ENCODE measurements at places on chromosomes 13 and 19. TPM values are rescaled to one million over a fixed set of nuclear protein-coding genes. Genes with fewer than 3 reads are reported as not detected.

- peak; percentile 39 for DNase-seq
These were observed 23.7 kb upstream of the SHISA2 start for GRCh38 chr13:26075498-26075897.

DNA sequence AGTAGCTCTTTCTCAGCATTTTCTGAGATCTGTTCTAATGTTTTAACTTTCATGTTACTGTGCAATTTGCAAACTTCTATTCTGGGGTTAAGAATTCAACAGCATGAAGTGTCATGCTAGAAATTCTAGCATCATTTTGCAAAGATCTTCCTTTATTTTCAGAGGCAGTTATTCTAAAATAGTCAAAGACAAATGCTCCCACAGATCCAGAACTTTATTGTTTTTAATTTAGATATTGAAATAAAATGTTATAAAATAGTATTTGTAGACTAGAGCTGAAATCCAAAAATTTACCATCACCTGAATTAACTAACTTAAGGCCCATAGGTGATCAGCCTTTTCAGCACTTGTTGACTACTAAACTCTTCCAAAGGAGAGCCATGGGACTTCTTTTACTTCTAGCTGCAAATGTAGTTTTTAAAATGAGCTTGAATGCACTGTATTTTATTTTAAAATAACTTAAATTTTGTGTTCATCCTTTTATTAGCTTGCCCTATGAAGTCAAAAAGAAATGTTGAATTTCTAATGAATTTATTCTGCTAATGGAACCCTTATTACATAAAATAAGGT lies 3.2 kb downstream of the MAB21L1 start:
- no peak for DNase-seq

DNA sequence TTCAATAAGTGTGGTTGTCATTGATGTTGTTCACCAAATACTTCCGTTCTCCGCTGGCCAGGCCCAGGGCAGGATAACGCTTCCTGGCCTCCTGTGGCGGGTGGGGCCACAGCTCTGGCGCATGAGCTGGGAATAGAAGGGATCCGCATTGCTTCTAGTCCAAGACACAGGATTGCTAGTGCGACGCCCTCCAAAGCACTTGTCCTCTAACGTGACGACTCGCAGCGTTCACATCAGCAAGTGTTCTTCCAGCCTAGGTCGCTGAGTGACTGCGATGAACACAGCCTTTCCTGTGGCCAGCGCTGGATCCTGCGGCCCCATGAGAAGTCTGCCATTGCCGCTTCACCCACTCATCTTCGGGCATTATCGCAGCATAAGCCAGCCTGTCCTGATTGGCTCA lies 39.4 kb downstream of the VSTM2B start:
- no peak for DNase-seq

GRCh38 chr19:8596168-8596567 lies 14.3 kb downstream of the ADAMTS10 start:
- DNase-seq: no peak

- no peak for DNase-seq
These were observed 1552.5 kb downstream of the UQCRFS1 start for GRCh38 chr19:27660428-27660827.

DNA sequence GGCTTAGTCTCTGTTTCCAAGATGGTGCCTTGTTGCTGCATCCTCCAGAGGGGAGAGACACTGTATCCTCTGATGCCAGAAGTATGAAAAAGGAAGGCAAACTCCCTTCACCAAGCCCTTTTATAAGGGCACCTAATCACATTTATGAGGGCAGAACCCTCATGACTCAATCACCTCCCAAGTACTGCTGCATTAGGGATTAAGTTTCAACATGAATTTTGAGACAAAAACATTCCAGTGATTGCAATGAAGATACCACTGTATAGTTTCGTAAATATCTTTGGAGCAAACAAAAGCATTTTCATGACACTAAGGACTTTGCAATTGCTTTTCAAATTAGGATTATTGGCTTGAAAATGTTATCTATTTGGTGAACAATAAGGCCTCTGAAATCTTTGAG lies 63.8 kb downstream of the RNF17 start:
- DNase-seq: no peak

GRCh38 chr13:100809856-100810255 lies 135.3 kb upstream of the TMTC4 start:
- DNase-seq: no peak

DNA sequence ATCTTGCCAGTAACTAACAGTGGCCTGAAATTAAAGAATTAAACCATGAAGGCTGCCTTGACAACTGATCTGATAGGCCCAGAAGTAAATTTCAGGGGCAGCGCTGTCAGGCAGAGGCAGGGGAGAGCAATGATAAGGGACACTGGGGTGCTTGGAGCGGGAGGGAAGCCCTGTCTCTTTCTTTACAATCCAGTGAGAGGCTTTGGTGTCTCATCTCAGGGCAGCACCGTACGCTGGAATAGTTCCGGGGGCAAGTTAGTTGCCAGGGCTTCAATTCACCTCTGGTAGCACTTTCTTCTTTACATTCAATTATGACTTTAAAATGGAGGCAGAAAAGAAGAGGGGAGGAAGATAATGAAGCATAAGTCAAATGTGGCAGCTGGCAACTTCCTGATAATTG lies 74.6 kb downstream of the CBY2 start:
- no peak for DNase-seq

DNA sequence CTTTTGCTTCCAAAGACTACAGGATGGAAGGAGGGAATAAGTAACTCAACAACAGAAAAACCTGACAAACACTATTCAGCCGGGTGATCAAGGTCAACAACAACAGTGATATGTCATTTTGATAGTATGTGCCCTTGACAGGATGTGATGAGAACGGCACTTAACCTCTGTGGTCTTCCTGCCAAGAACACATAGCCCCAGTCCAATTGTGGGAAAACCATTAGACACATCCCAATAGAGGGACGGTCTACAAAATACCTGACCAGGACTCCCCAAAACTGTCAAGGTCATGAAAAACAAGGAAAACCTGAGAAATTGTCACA lies 43.1 kb upstream of the AMER2 start:
- DNase-seq: no peak

DNA sequence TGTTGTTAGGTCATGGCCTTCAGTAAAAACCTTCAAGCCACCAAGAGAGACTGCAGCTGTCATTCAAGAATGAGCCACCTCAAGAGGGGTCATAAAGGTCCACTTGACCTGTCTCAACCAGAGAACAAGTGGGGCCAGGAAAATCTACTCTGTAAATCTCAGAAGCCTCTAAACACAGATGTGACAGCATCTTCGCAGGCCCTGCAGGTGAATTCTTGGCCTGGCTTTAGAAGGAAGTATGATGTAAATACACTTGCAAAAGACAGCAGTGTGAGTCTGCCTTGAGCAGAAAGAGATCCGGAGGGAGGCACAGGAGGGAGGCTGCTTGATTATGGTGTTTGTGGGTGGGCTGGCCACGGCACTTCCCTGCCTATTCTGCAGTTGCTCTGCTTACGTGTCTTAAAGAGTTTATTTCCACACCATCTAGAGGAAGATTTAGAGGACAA lies 1082.9 kb downstream of the UQCRFS1 start:
- DNase-seq: no peak

DNA sequence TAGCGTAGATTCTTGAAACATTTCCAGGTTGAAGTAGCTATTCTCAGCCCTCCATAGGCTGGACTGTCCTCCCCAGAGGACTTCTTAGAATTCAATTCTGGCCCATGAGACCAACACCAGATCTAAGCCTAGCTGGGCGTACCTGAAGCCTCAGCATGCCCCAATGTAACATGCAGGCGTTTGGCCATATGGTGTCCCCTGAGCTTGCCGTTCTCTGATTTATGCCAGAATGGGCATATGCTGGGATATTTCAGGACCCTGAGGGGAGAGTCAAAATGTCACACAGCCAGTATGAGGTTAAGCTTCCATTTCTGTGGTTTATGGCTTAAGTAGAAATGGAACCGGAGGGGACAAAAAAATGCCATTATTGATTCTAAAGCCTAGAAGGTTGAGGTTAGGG lies 317.7 kb upstream of the OBI1 start:
- no peak for DNase-seq

- DNase-seq: no peak
These were observed 522.6 kb downstream of the RFC3 start for GRCh38 chr13:34340534-34340933.

DNA sequence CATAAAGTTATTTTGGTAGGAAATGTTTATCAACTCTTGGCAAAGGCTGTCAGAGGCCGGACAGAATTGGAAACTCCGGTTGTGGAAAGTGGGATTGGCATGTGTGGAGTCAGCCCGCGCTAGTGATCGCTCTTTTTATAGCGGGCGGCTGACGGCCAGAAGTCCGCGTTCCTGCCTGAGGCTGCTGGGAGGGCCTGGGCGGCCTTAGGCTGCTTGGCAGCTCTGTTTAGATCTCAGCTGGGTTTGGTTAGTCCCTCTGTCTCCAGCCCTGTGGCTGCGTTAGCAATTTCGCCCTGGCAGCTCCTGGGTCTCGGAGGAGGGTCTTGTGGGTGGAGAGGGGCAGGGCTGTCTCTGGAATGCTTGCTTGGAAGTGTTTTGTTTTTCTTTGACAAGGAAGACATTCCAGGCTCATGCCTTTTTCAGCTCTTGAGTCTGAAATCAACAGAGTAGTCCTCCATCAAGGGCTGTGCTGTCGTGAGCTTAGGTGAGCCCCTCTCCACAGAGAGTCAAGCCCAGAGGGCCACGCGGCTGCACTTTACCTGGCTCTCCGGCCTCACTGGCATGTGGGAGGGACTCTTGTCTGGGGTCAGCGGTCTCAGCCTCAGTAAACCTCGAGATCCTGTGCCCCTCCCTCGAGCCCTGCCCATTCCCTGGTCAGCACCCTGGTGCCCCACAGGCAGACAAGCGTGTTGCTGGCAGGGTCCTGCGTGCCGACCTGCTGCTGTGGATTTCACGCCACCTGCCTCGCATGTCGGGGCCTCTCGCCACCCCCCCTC lies 22.5 kb downstream of the DOT1L start:
- peak; percentile 91 for DNase-seq

ZNF417 gene
- polyA plus RNA-seq: 11.5 TPM

SPACA4 gene
- polyA plus RNA-seq: not detected

CERS4 gene
- 10.3 TPM for polyA plus RNA-seq

MFSD12 gene
- polyA plus RNA-seq: 23.3 TPM

KLK14 gene
- not detected for polyA plus RNA-seq

OXGR1 gene
- 0.56 TPM for polyA plus RNA-seq
